Trophoblast cell (in vitro differentiated cells and primary cell): ENCODE measurements at places on chromosomes 2 and 18.

GRCh38 chr2:238038203-238038602 is 22.6 kb upstream of the SCLY start:
- DNase-seq: no peak

DNA sequence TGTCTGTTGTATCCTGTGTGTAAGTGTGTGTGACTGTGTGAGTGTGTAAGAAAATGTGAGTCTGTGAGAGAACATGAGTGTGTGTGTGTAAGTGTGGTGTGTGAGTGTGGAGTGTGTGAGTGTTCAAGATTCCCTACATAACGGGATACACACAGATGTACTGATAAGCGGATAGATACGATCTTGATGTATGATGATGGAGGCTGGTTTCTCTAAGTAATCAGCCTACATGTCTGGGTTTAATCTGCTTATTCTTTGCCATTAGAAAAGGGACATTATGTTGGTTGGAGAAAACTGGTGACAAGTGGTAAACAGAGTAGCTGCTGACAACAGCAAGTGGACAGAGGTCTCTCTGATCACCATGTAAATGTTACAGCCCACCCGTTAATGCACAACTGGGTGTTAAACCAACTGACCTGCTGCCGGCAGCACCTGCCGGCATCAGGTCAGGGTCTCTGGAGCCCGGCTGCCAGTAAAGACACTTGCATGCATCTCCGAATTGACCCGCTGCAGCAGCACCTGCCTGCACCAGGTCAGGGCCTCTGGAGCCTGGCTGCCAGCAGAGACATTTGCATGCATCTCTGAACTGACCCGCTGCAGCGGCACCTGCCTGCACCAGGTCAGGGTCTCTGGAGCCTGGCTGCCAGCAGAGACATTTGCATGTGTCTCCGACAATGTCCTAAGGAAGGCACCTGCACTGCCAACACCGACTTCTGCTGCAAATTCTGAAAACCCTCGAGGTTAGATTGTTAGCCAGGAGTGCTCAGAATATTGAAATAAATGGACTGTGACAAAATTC is 87.5 kb downstream of the MBP start:
- DNase-seq: no peak

DNA sequence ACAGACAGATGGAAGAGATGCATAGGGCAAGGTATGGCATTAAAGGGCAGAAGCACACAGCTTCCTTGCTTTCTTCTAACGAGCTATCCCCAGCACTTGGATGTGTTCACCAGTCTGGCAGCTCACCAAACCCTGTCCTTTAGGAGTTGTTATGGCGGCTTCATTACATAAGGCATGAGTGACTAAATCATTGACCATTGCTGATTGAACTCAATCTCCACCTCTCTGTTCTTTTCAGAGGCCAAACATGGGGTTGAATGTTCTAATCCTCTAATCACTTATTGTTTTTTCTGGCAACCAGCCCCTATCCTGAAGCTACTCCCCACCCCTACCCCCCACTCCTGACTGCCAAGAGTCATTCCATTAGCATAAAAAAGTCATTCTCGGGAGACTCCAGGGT is 301.8 kb downstream of the XIRP2 start:
- no peak for DNase-seq

DNA sequence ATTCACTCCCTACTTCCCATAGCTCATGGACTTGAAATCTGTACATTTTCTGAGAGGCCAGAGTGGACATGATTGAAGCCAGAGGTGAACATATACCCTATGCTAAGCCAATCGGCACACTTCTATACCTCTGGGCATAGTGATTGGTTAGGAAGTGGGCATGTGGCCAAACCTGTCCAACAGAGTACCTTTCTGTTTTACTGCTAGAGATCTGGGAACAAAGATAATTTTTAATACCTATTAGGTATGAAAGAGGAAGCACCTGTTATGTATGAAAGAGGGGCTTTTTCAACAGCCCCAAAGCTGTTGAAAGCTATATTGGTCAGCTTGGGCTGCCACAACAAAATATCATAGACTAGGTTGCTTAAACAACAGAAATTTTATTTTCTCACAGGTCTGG is 27.7 kb downstream of the METTL8 start:
- DNase-seq: no peak

DNA sequence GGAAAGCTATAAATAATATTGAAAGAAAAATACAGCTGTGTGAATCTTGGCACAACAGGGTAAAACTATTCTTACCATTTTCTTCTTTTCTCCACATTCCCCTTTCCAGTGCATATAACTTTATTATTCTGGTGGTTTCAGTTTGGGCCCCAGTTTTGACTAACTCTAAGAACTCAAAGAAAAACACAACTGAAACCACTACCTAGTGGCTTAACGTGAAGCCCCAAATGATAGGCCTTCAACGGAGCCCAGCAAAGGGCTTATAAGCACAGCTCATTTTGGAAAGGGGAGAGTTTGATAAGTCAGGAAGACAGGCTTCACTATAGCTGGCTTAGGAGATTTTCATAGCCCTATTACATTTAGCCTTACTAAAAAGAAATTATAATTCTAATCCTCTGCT is 62.4 kb downstream of the PPP1R1C start:
- DNase-seq: no peak

DNA sequence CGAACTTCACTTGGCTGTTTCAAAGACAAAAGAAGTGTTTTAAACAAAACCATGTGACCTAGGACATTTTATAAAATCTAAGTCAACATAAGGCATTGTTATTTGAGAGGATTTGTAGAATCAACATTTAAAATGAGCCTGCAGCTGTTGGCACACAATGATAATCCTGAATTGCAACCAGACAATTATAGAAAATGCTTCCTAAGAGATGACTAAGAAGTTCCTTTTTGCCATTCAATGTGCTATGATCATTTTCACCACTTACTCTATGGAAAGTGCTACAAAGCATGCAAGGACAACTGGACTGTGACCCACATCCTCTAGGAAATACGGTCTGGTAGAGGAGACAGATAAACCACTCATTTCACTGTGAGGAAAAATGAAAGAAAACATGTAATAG is 246.4 kb downstream of the CDH20 start:
- DNase-seq: no peak

- DNase-seq: no peak
Observed at GRCh38 chr2:117273009-117273671, 541.4 kb upstream of the DDX18 start.

DNA sequence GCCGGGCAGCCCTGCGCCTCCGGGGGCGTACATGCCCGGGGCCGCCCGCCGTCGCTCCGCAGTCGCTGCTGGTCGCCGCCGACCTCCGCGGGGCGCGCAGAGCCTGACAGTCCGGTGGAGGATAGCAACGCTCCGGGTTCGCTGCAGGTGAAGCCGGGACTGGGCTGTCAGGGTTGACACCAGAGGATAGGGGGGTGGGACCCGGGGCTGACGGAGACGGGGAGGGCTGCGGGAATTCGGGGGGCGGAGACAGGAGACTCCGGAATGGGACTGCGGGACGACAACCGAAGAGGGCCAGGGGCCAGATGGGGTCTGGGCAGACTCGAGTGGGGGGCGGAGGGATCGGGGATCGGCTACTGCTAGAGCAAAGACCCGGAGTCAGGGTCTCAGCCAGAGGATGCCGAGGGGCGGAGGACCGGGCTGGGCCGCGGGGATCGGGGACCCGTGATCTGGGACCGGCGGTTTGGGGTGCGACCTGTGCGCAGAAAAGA is 403 bp downstream of the TMEM127 start:
- no peak for DNase-seq

DNA sequence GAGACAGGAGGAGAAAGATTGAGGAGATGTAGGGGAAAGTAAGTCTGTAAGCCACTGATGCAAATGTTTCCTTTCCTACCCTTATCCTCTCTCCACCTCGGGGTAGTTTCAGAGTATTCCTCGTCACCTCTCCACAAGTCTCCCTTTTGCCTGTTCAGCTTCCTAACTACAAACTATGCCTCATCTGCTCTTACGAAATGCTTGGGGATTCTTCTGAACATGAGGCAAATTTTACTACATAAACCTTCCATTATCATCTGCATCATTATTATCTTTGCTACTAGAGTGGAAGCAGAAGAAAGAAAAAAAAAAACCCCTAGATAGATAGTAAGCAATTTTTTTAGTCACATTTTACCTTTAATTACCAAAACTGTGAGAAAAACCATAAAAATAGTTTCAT is 43.1 kb upstream of the CWC22 start:
- DNase-seq: no peak

- DNase-seq: no peak
Observed at GRCh38 chr2:64626963-64627760, 26.6 kb downstream of the SERTAD2 start.

DNA sequence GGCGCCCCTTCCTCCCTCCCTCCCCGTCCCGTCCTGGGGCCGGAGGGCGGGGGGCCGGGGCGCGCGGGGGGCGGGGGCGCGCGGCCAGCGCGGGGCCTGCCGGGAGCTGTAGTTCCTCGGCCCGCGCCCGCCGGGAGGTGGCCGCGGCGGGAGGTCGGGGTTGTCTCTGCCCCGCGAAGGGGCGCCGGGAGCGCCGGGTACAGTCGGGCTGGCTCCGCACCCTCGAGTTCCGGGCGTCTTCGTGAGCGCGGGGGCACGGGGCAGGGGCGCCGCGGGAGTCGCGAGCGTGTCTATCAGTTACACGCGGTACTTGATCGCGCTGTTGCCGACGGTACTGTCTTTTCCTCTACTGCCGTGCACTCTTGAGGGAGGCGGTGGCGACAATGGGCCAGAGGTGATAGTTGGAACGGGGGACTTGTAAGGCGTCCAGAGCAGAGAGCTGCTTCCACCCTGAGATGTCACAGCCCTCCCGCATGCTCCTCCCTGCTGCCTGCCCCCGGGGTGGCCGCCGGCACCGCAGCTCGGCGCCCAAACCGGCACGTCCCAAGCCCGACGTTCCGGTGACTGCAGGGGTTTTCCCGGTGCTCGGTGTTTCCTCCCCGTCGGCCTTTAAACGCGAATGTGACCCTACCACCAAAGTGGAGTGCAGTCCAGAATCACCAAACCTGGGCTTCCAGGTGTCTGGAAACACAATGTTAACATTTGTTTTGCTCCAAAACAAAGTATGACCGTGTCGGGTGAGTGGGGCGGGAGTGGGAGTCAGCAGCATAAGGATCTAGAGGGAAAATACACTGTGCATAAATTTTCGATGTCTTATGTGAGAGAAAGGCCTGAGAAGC is at the start of gene PRKD3:
Gene PRKD3, minus strand, starts transcription at position 48 of the 839 bp plus-strand sequence. CDS start 8,309 bp downstream, outside the sequence.
- DNase-seq: peak; percentile 86

DNA sequence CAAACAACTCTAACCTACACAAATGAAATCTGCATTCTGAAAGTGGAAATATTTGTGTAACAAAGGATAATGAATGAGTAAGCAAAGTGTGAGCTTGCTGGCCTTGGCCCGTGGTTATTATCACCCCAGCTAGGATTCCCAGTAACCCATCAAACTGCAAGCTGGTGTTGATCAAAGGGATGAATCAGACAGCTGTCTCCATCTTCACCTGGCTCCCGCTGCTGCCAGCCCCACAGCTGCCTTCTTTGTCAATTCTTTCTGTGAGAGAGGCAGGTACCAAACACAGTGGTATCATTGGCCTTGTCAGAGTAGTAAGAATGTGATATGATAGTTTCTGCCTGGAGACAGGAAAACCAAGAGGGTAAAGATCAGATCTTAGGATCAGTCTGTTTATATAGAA is 25.2 kb upstream of the RGPD4 start:
- DNase-seq: no peak

DNA sequence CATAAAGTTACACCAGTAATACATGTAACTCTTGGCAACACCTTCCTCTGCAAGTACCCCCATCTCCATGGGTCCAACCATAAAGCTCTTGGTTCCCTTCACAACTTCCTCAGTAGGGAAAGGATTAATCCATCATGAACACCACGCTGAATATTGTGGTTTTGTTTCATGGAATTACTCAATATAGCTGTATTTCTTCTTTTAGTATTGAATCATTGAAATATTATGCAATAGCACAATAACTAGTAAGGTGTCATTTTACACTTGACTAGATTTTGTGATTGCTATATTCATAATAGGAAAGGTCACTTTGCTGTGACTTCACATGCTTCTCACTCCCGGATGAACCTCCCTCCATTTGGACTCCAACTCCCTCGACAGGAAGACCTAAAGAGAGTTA is 29.7 kb upstream of the PID1 start:
- DNase-seq: no peak

- no peak for DNase-seq
Observed at GRCh38 chr2:236928380-236929037, 157.2 kb upstream of the COPS8 start.

DNA sequence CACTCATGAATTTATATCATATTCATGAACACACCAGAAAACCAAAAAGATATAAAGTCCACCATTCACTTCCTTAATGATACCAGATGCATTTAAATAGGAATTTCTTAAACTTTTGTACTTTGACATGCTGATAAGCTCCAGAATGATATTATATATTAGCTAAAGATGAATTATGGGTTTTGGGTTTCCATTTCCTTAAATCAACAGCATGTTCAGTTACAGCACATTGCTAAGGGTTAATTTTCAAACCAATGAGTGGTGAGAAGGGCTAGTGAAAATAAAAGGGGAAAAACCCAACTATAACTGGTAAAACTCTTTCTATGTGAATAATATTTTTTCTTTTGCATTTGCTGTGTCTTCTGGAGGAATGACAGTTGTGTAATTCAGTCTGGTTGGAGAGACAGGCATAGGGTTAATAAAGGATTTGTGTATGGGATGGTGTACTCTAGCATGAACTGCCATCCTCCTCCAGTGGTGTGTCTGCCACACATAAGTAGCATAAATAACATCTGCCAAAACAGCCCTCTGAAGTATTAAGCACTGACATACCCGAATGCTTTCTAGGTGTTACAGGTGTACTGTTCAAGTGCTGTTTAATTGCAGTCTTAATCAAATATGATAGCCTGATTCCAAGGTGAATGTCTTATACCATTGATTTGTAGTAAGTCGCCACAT is 19.3 kb upstream of the CPS1 start:
- no peak for DNase-seq
